ENCODE measurements at places on chromosomes 7 and 10. TPM values are rescaled to one million over a fixed set of nuclear protein-coding genes. Genes with fewer than 3 reads are reported as not detected.

RAPGEF5 gene
- 7.5 TPM for total RNA-seq

RARRES2 gene
- 12.2 TPM for total RNA-seq

PTF1A gene
- total RNA-seq = not detected

TMEM225B gene
- total RNA-seq = 0.42 TPM

DNA sequence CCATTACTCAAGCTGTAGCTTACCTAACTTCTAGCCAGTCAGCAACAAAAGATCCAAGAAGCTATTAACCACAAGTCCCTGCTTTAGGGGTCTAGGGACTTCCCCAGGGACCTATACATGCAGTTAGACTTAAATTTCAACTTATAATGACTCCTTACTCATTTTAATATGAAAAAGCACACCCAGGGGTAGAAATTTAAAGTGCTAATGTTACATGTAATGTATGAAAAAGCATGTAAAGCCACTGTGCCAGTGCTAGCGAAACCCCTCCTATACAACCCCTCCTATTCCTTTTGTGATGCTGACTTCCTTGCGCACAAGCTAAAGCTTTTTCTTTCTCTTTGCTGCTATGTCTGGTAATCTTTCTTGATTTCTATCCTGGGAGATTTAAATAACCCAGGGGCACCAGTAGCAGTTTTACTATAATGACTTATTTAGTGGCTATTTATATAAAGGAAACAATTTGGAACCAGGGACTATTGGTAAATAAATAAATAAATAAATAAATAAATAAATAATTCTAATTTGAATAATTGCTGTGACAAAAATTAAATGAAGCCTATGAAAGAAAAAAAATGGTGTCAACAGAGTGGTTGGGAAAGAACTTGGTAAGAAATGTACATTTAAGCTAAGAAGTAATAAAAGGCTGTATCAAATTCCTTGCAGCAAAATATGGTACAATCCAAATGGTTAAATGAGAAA is 110.5 kb upstream of the MAGI2 start:
- no peak for DNase-seq

GRCh38 chr10:63673246-63673645 is 152.0 kb downstream of the REEP3 start:
- no peak for DNase-seq

- no peak for DNase-seq
Measured at GRCh38 chr10:82041018-82041417, 166.0 kb downstream of the NRG3 start.

DNA sequence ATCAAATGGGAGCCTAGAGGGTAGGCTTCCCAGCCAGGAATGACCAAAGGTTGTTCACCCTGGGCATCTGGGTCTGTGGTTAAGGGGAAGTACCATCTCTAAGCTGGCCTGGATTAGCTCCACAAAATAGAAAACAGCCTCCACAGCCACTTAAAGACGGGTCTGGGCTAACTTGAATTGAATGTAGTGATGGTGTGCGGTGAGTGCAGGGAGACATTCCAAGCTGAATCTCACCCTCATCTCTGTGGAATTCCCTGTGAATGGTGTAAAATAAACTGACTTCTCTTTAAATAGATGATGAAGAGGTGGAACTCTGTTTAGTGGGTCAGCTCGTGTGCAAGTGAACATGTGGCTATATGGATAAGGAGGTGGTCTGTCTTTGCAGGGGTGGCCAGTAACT is 251.0 kb downstream of the DYNC1I1 start:
- DNase-seq = no peak

DNA sequence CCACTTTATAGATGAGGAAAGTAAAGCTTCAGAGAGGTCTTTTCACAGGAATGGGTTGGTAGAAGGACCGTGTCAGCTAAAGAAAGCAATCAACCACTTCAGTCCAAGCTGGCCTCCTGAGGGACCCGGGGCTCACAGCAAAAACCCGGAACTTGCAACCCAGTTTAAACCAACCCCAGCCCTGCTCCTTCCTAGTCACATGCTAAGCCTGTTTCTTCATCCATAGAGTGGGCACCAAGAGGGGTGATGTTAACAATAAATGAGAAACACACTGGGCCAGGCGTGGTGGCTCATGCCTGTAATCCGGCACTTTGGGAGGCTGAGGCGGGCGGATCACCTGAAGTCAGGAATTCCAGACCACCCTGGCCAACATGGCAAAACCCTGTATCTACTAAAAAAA is 12.1 kb upstream of the NPFFR1 start:
- no peak for DNase-seq

- no peak for DNase-seq
Measured at GRCh38 chr7:157609932-157610640, 273.3 kb downstream of the DNAJB6 start.
